ENCODE measurements at places on chromosomes 3 and 15. TPM values are rescaled to one million over a fixed set of nuclear protein-coding genes. Genes with fewer than 3 reads are reported as not detected.

GRCh38 chr3:141853081-141853601 lies 23.3 kb upstream of the ATP1B3 start:
- no peak for DNase-seq

PAQR5 gene
- 0.06 TPM for total RNA-seq

GRCh38 chr15:40747685-40748631 lies 7.1 kb downstream of the RMDN3 start:
- DNase-seq: no peak

- no peak for DNase-seq
Observed at GRCh38 chr3:70832834-70833205, 520.4 kb upstream of the MDFIC2 start.

GRCh38 chr3:23667536-23668429 lies 138.0 kb upstream of the UBE2E1 start:
- DNase-seq: no peak

DNA sequence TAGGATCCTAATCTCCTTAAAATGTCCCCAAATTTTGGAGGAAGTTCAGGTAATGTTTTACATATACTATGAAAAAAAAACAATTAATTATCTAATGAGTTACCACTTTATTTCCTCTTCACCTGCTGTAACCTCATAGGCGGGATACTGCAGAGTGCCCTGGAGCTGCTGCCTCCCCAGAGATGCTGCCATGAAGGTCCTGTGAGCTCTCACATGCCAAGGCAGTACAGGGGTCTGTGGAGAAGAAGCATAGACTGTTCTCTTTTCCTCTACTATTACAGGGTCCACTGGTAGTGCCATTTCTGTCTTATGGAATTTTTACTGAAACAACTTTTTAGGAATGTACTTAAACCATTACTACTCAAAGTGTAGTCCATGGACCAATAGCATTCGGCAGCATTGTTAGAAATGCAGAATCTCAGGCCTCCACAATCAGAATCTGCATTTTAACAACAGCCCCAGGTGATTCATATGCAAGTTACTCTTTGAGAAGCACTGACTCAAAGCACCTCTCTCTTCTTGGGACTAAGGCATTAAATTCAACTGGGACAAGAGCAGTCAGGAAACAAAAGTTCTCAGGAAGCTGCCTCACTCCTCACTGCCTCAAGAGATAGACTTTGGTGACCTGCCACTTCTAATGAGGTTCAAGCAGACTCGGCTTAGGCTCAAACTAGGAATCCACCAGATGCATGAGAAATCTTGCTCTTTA lies 30.3 kb upstream of the CPOX start:
- no peak for DNase-seq

MYO1E gene
- total RNA-seq: 116 TPM

GRCh38 chr3:126523745-126524428 lies at the start of gene CHST13:
TSS of gene CHST13 (plus strand) at chr3:126524155. CDS start at chr3:126524333, 178 bp downstream.
- DNase-seq: no peak

MAGEL2 gene
- total RNA-seq: 2.2 TPM

- peak; percentile 39 for DNase-seq
Observed at GRCh38 chr3:66407611-66408218, 93.1 kb downstream of the LRIG1 start.

ADAMTSL3 gene
- total RNA-seq: 0.22 TPM

- DNase-seq: no peak
Observed at GRCh38 chr3:55690726-55691125, 203.6 kb upstream of the WNT5A start.

DNA sequence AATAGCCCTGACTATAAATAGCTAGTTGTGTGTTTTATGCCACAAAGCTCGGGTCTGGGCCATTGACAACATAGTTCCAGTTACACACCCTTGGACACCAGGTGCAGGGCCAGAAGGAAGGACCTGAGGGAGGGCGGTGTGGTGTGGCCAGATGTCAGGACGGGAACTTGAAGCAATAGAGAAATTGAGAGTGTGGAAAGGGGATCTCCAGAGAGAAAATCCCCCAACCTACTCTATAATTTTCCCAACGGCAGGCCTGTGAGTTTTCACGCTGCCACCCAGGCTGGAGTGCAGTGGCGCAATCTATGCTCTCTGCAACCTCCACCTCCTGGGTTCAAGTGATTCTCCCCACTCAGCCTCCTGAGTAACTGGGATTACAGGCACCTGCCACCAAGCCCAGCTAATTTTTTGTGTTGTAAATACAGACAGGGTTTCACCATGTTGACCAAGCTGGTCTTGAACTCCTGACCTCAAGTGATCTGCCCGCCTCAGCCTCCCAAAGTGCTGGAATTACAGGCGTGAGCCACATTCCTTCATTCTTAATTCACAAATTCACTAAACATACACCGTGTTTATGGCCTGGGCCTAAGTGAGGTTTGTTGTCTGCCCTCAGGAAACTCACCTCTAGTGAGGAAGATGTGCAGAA lies 70.8 kb upstream of the KLF13 start:
- no peak for DNase-seq

- DNase-seq: no peak
Observed at GRCh38 chr15:59611276-59612260, at the start of gene GCNT3. TSS of gene GCNT3 (plus strand) at chr15:59611783. CDS start at chr15:59618239, 6,456 bp downstream.

DNA sequence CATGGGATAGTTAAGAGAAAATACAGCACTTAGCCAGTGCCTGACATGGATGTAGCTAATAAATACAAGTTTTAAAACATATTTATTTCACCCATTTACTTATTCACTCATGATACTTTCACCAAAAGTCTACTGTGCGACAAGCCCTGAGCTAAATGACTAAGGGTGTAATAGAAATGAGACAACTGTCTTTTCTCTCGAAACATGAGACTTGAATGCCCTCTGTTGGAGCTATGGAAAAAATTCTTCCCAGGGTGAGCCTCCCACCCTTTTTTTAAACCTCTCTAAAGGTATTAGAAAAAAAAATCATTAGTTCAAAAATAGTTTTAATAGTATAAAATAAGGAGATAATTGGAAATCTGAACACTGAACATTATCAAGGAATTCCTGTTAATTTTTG lies 24.3 kb upstream of the RPL14 start:
- DNase-seq: peak; percentile 7

DNA sequence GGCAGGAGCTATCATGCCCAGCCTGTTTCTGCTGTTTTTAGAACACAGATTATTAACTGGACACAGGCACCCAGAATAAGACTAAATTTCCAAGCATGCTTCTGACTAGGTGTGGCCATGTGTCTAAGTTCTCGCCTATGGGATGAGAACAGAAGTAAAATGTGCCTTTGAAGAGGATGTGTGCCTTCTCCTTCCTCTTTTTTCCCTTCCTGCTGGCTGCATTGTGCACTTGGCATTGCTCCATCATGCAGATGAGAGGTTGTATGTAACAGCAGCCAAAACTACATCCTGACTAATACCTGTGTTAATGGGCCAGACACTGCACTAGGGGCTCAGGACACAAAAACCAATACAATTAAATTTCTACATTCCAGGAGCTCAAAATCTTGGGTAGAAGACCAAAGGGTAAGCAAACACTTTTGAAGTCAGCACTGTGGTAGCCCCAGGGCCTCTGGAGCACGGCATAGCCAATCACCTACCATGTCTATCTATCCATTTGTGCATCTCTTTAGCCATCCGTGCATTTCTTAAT lies 40.9 kb upstream of the RNU6-1 start:
- DNase-seq: no peak

DNA sequence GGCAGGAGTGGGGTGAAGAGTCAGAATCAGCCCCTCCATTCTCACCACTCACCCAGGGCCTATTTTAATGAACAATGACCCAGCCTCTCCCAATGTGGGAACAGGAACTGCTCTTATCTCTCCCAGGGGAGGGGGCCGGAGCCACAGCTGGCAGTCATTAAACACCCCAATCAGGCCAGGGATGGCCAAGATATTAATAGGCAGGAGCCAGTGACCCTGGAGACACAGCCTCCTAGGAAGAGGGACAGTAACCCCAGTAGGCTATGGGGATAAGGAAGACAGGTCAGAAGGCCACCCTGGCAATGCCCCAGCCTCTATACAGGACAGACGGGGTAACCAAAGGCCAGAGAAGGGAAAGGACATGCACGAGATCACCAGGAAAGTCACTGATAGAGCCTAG lies 38.6 kb downstream of the VIPR1 start:
- no peak for DNase-seq

DNA sequence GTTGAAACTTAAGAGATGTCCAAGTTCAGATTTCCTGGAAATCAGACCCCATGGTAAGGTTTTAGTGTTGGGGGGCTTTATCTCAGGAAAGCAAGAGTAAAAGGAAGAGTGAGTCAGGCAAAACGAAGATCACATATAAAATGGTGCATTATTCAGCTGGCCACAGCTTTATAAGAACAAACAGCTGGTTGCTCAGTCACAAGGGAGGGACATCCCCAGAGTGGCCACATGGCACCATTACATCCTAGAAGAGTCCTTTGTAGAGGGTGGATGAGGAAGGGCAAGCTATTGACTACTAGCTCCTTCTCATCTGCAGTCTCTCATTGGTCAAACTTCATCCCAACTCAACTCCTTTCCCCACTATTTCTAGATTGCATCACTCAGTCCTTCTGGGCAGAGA lies 68.3 kb upstream of the COL8A1 start:
- DNase-seq: peak; percentile 29

RNU5B-1 gene
- total RNA-seq: not detected

GRCh38 chr3:42505849-42506410 lies 3.5 kb downstream of the VIPR1 start:
- no peak for DNase-seq

DNA sequence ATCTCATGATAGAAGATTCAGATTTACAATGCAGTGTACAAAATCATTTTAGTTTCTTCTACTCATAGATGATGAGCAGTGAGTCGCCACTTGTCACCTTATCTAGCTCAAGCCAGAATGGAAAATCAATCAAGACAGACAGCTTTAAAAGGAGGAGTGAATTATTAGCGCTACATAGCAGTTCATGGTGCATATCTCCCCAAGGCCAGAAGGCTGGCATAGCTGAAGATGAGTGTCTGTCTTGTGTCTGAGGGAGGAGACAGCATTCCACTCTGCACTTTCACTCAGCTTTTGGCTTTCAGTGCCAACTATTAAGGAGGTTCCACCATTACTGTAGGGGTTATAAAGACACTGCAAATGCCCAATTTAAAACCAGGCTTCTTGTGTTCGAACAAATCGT lies 804.1 kb upstream of the LMCD1 start:
- DNase-seq: no peak

HYKK gene
- 8.9 TPM for total RNA-seq

DNA sequence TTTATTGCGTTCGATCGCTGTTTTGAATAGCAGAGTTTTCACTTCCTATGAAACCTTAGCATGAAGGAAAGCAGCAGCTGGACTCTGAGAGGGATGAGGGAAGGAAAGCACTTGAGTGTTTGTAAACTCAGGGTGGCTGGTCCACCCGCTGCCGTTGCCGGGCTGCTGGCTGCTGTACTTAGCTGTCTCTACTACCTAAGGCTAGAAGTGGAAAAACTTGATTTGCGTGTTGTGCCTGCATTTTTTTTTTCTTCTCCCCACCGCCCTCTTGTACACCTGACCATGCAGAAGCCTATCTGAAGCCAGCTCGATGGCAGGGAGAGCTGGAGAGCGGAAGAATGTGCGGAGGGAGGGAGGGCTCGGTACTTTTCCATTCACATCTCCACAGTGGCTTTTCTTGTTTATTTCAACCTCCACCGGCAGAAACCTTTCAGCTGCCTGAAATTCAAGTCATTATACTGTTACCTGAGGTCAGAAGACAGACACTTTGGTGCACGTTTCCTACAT lies 4.8 kb upstream of the BCL6 start:
- peak; percentile 59 for DNase-seq

GRCh38 chr3:113234028-113234427 lies 22.7 kb downstream of the BOC start:
- no peak for DNase-seq

GRCh38 chr15:70387993-70388392 lies 290.3 kb upstream of the TLE3 start:
- no peak for DNase-seq

GRCh38 chr3:25548836-25549235 lies 115.9 kb downstream of the TOP2B start:
- DNase-seq: no peak

- DNase-seq: no peak
Observed at GRCh38 chr3:40620151-40620550, 95.4 kb downstream of the ZNF621 start.

DNA sequence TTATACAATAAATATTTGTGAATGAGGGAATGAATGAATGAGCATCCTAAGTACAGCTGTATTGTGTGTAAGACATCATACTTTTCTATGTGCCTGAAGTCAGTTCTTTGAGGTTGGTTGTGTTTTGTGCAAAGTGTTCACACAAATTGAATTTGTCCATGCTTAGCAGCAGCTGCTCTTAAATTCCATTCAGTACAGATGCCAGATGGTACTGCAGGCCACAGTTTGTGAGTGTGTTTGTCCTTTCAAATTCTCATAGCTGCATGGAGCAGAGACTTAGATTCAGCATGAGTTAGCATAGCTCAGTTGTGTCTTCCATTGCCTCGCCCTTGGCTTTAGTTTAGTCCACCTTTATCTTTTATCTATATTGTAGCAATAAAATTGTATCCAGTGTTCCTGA lies 3.8 kb upstream of the ZNF385D start:
- no peak for DNase-seq
